ENCODE measurements at places on chromosomes 5 and 9.

GRCh38 chr5:173327948-173328843, at the start of gene STC2:
Gene STC2, minus strand, starts transcription at chr5:173328414. Its CDS starts 221 bp downstream, at chr5:173328193.
- peak; percentile 96 for DNase-seq

GRCh38 chr5:35360671-35361070, 130.4 kb upstream of the PRLR start:
- no peak for DNase-seq

DNA sequence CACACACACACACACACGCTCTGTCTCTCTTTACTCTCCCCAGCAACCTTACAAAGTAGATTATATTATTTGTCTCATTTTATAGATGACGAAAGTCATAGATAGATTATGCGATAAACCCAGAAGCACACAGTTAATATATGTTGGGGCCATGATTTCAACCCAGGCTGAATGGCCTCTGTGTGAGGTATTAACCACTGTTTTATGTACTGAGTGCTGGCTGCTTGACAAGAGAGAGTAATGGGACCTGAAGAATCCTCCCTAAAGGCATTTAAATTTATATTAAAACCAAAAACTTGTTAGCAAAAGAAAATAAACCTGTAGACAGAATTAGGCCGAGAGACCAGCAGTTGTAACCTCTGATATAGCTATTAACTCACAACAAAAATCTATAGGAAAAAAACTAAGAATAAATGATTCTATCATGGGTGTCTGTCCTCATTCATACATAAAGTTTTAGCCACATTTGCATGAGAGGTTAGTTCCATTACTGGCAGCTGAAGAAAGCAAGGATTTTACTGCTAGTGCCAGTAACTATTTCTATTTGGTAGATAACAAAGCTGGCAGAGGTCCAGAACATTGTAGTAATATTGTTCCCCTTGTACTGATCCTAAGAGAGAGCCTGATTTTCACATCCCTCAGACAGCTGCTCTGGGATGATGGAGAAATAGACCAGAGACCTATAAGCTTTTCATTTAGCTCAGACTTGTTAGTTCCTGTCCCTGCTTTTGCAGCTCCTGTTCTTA, 250.9 kb downstream of the ADGRV1 start:
- no peak for DNase-seq

DNA sequence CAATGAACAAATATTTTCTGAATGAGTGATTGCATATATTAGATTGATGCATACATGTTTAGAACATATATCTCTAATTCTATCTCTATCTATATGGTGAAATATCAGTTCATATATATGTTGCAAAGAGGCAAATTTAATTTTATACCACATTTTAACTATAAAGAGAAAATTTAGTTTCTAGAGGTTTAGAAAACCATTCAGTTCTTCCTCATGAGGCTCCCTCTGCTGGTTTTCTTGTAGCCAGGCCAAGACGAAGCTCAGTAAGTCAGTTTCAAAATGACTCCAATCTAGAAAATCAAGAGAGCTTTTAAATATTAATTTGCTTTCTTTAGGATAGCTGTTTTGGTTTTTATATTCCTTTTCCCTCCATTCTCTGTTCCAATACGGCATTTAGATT, 312.1 kb downstream of the TMEM232 start:
- peak; percentile 3 for DNase-seq

GRCh38 chr5:51172903-51173626, 210.2 kb upstream of the ISL1 start:
- no peak for DNase-seq

- DNase-seq, result no peak
Measured at GRCh38 chr5:173762930-173763329, 125.2 kb upstream of the CPEB4 start.

- DNase-seq, result peak; percentile 20
Measured at GRCh38 chr5:140926443-140927227, 536 bp downstream of the PCDHAC1 start.

DNA sequence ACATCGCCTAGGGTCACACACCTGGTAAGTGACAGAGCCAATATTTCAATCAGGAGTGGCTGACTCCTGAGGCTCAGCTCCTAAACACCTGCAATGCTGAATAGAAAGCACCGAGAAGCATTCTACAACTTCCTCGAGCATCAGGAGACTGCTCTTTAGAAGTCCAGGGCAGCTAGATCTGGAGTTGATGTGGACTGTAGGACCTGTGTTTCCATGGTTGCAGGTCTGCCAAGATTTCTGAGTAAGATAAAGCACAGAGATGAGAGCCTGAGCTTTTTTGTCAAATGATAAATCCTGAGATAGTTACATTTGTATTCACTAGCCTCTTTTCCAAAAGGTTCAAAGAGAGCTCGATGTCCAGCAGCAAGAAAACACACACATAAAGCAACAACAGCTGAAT, 43.8 kb downstream of the YIPF5 start:
- no peak for DNase-seq

- peak; percentile 33 for DNase-seq
Measured at GRCh38 chr9:83342731-83343130, 195.5 kb downstream of the FRMD3 start.

- peak; percentile 31 for DNase-seq
Measured at GRCh38 chr9:86749161-86749893, 198.0 kb downstream of the GAS1 start.

DNA sequence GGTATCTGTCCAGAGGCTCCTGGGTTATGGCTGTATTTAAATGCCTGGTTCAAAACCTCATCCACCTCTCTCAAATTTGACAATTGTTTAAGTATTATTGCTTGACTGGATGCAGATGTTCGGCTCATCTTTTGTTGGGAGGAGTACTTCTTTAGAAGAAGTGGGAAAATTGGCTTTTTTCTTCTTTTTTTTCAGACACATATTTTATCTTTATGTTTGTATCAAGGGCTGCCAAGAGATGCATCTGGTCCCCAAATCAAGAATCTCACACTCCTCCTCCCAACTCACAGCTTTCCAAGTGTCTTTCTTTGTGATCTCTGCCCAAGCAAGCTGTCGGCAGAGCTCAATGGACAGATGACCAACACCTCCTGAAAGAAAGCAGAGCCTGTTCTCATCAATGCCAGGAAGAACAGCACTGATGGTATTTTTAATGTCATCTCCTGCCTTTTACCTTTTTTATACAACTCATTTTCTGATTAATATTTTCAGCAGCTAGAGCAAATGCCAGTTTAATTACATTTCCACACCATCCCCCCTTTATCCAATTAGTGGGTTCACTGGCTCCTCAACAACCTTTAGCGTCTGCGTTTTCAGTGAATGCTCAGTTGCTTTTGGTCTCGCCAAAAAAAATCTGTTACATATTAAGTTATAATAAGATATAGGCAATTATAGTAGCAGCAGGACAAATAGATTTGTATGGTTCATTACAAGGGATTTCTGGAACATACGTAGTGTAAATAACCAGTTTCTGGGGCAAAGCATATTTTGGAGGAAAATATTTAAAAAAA, 110.3 kb upstream of the SLIT3 start:
- no peak for DNase-seq

GRCh38 chr5:157596487-157596886, 20.9 kb upstream of the ADAM19 start:
- DNase-seq, result no peak

DNA sequence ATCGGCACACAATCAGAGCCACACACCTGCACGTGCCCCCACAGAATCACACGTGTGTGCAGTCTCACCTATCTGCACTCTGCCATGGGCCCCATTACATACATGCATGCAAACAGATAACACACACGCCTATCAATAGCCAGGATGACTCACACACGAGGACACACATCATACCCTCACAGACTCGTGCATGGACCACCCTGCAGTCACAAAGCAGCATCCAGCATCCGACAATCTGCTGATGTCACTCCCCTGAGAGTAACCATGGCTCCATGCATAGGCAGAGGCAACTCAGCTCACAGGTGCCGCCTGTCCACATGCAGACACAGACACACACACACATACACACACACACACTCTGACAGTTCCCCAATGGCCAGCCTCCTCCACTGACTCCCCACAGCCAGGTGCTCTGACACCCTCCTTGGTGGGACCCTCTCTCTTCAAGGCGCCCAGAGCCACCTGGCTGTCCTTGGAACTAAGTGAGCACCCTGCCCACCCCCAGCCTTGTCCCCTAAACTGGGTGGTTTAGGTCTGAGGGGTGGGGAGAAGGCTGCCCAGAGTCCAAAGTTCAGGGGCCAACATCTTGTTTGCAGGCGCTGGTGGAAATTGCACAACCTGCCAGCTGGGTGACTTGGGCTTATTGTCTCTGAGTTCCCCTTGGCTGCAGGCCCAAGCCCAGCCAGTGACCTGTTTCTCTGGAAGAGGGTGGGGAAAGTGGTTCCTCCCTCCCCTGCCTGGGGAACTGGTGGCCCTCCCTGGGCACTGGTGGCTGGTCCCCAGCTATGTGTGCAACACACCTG, 34.6 kb upstream of the NEK6 start:
- peak; percentile 46 for DNase-seq

- DNase-seq, result no peak
Measured at GRCh38 chr9:81777482-81777881, 88.1 kb upstream of the TLE1 start.

- peak; percentile 79 for DNase-seq
Measured at GRCh38 chr5:176365351-176366231, at the start of gene ARL10. Gene ARL10, plus strand, starts transcription at chr5:176365487. Its CDS starts 77 bp downstream, at chr5:176365564.

DNA sequence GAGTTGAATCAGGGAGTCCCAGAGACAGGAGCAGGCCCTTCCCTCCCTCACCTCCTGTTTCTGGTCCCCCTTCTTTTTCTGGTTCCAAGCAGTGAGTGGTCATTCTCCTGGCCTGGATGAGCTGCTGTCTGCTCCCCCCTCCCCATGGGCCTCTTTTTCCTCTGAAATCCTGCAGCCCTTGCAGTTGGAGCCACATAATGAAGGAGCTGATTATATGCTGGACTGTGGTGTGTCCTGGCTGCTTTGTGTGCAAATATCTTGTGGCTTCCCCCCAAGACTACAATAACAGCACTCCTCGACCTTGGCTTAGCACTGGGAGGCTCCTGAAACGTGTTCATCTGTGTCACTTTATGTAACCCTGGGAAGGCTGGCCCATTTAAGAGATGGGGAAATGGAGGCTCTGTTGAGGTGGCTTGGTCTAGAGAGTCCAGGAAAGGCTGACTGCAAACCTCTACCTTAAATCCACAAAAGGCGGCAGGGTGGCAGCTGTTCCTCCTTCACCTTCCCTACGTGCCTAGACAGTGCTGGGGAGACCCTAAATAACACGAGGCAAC, 69.2 kb downstream of the SH3PXD2B start:
- no peak for DNase-seq

DNA sequence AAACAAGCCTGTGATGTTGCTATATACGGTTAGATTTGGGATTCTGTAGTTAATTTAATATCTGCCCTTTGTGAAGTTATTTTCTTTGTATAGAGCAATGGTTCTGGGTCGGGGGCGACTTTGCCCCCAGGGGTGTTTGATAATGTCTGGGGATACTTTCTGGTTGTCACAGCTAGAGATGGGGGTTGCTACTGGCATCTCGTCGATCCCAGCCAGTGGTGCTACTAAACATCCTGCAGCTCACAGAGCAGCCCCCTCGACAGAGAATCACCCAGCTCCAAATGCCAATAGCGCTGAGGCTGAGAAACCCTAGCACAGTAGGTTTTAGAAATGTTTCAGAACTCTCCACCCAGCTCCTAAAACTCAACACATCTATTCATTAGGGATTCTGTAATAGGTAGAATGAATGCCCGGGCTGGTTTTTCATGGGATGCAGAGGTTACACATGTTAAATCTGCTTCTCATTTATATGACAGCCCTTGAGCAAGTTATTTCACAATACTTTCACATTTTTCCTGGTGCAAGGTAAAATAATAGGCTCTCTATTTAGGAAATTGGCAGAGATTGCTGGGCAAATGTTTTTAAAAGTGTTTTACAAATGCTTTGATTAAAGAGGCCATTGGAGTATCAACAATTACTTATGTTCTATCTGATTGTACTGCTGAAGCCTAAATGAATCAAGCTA, 75.2 kb upstream of the CTSL start:
- no peak for DNase-seq

GRCh38 chr5:151115272-151115905, 34.6 kb upstream of the TNIP1 start:
- peak; percentile 66 for DNase-seq

DNA sequence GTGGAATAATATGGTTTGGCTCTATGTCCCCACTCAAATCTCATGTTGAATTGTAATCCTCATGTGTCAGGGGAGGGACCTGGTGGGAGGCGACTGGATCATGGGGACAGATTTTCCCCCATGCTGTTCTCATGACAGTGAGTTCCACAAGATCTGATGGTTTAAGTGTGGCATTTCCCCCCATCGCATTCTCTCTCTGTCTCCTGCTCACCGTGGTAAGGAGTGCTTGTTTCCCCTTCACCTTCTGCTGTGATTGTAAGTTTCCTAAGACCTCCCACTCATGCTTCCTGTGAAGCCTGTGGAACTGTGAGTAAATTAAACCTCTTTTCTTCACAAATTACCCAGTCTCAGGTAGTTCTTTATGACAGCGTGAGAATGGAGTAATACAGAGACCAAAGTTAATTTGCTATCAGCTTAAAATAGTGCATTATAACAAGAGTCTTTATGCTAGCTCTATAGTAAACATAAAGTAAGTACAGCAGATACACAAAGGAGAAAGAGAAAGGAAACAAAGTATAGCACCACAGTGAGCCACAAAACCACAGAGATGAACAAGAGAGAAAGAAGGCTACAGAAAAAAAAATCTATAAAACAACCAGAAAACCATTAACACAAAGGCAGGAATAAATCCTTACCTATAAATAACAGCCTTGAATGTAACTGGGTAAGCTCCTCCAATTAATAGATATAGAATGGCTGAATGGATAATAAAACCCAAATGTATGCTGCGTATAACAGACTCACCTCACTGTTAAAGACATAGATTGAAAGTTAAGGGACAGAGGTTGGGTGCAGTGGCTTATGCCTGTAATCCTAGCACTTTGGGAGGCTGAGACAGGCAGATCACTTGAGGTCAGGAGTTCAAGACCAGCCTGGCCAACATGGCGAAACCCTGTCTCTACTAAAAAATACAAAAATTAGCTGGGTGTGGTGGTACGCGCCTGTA, 39.7 kb downstream of the RAPGEF6 start:
- DNase-seq, result no peak

GRCh38 chr5:110823571-110823970, 84.8 kb downstream of the SLC25A46 start:
- no peak for DNase-seq

DNA sequence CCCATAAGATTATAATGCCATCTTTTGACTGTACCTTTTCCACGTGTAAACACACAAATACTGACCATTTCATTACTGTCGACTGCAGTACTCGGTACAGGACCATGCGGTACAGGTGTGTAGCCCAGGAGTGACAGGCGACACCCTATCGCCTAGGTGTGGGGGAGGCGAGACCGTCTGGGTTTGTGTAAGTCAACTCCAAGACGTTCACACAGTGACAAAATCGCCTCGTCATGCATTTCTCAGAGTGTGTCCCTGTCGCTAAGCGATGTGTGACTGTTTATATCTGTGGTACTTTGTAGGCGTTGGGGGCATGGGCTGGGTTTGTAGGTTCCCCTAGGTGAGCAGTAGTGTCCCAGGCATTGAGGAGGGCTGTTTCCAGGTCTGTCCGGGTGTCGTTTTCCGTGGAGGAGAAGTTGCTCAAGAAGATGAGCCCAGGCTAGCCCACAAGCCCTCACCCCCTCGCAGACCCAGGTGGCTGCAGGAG, 20.3 kb downstream of the NEK6 start:
- DNase-seq, result no peak

GRCh38 chr5:95591490-95591901, 28.4 kb upstream of the GPR150 start:
- DNase-seq, result peak; percentile 85

- DNase-seq, result no peak
Measured at GRCh38 chr9:129916707-129917106, 81.4 kb downstream of the USP20 start.

- DNase-seq, result no peak
Measured at GRCh38 chr9:10048994-10049393, 563.8 kb downstream of the PTPRD start.

GRCh38 chr9:8633784-8634183, 834.2 kb upstream of the DMAC1 start:
- no peak for DNase-seq
